ENCODE measurements at places on chromosomes 13 and 19.

- no peak for DNase-seq
Measured at GRCh38 chr19:33545217-33545981, 23.8 kb upstream of the PEPD start.

DNA sequence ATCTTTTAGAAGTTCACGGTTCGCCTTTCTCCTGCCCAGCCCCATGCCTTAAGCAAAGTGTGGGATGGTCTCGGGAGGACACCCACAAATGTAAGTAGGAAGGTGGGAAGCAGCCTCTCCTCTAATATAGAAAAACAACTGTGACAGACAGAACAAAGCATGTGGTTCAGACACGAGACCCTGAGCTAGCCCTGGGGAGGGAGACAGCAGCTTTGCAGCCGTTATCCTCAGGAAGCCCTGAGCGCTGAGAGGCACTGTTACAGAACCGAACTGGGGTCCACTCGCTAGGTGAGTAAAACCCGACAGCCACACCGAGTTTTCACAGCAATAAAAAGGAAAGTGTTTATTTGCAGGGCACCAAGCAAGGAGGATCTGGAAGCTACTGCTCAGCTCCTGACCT is 210.6 kb downstream of the UQCRFS1 start:
- no peak for DNase-seq

- no peak for DNase-seq
Measured at GRCh38 chr13:92346046-92346445, 880.6 kb upstream of the GPC6 start.

DNA sequence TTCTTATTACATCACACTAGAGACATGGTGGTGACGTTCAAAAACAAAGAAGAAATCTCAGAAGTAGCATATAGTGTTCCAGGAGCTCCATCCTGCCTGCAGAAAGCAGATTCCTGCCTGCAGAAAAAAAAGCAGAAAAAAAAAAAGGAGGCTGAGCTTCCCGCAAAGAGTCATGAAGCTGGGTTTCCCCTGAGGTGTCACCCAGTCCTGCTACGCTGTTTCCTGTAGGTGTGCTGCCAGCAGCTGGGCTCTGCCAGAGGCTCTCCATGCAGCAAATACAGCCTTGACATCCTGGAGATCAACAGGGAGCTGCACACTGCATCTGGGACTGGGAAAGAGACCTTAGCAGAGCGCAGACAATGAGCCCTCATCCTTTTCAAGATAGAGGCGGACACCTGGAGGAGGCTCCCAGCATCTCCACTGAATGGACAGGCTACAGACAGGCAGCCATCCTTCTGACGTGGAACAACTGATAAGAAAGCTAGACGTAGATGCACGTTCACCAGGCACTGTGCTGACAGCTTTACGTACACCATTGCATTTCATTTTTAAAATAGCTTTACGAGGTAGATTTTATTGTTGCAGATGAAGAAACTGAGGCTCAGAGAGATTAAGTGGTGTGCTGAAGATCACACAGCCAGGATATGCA is 350.9 kb downstream of the FOXO1 start:
- DNase-seq: no peak

DNA sequence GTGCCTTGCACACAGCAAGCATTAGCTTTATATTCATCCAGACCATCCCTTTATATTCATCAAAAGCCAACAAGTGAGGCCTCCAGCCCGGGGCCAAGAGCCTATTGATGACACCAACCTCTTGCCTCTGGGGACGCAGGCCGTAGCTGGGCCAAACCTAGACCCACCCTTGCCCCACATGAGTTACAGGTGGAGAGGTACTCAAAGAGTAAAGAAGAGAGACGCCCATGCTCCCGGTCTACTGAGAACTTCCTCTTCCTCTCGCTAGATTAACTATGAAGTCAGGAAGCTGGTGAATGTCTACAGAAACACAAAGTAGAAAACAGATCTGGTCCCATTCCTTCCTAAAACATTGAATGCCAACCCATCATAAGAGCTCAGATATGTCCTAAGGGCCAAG is 3.8 kb upstream of the MLNR start:
- no peak for DNase-seq

DNA sequence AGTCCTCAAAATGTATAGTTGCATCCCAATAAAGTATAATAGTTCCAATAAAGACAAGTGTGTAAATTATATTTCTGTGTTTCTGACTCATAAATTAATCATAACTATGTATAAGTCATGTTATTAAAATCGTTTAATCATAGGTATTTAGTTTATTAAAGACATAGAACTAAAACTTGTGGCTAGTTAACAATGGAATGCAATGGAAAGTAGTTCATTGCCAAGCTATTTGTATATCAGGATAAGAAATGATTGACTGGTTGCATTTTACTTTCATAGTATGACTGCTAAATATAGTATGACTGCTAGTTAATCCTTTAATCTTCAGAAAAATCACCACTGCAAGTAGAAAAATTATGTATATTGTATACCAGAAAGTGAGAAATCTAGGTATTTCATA is 16.9 kb downstream of the COG3 start:
- DNase-seq: no peak

DNA sequence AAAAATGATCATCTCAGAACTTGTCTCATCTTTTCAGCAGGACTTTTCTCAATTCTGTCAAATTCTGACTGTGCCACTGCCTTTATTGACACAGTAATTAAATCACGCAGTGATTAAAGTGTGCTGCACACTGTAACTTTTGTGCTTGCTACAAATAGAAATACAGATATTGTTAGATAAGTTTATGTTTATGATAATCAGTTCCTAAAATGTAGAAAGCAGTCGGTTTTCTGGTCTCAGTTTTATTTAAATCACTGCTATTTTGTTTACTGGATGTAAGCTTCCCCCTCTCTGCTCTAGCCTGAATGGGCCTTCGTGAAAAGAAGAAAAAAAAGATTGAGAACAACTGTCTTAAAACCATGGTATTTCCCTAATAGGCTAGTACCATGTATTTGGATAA is 258.8 kb upstream of the STARD13 start:
- no peak for DNase-seq

- DNase-seq: no peak
Measured at GRCh38 chr19:14472202-14472938, 2.8 kb downstream of the PTGER1 start.

DNA sequence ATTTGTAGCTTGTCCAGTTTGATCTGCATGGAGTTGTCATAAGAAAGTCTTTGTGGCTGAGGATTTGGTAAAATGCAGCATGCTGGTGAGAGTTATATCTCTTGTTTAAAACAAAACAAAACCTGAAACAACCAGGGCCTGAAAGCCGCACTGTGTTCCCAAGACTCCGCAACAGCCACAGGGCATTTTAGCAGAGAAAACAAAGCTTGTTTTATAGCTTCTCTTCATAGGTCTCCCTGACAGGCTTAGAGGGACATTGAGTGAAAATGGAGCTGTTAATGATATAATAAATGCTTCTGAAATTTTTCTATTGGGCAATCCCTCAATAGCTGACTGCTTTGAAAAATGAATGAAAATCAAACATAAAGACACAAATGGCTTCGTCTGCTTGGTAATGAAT is 148.7 kb upstream of the RNF113B start:
- no peak for DNase-seq

GRCh38 chr13:112204346-112205327 is 137.7 kb downstream of the SOX1 start:
- no peak for DNase-seq

DNA sequence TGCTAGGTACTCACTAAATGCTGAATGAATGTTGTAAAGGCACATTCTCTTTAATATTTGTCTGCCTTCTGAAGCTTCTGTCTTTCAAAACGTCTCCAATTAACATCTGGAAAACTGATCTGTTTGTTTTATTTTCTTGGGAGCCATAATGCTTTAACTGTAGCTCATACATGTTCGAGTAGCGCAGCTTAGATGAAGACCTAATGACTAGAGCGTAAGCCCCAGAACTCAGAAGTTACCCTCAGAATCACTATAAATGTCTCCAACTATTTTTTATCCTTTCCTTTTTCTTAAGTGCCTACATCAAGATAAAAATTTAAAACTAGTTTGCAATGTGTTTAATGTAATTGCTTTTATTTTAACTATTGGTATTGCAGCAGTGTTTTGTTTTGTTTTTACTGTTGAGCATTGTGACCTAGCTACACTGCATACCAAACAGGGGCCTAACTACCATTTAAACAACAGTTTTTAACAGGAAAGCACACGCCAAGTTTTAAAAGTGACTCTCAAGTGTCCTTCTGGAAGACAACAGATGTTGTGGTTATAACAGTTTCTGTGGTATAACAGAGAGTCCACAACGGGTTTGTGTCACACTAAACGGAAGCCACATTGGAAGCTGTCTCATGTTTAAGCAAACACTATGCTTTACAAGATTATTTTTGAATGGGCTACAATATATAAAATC is 42.0 kb downstream of the MRPL57 start:
- DNase-seq: no peak

GRCh38 chr19:54329476-54330165 is 9.3 kb downstream of the LILRA4 start:
- DNase-seq: no peak

DNA sequence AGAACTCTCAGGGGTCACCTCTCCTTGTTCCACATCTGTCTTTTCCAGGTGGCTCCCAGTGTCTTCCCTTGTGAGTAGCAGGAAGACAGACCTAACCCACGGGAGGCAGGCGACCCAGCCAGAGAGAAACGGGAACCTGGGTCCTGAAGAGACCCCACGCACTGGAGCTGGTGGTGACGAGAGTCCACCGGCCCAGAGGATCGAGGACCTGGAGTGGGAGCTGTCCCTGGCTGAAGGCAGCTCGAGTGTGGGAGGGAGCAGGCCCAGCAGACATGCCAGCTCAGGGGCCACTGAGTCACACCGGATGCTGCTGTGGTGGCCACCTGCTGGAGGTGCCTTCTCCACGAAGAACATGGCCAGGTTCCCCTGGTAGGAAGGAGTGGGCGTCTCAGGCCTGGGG is 66.5 kb upstream of the ATP12A start:
- no peak for DNase-seq

GRCh38 chr13:113880651-113881611 is 17.1 kb upstream of the GAS6 start:
- DNase-seq: no peak

GRCh38 chr19:5071579-5071978 is 102.7 kb downstream of the KDM4B start:
- DNase-seq: no peak

DNA sequence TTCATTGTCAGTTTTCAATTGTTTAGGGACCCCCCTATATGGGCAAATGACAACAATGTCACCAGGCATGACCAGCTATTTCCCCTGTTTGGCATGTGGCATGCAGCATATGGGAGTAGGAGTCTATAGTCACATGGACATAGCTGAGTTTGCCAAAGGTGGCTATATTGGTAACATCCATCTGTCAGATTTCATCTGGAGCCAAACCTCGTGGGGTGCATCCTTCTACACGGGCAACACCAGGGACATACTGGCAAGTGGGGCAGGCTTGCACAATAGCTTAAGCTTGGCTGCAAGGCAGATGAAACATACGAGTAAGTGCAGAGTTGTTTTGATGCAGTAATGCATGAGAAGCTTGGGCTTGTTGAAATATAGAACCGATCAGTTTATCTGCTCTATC is 24.5 kb upstream of the ZNF816 start:
- no peak for DNase-seq

DNA sequence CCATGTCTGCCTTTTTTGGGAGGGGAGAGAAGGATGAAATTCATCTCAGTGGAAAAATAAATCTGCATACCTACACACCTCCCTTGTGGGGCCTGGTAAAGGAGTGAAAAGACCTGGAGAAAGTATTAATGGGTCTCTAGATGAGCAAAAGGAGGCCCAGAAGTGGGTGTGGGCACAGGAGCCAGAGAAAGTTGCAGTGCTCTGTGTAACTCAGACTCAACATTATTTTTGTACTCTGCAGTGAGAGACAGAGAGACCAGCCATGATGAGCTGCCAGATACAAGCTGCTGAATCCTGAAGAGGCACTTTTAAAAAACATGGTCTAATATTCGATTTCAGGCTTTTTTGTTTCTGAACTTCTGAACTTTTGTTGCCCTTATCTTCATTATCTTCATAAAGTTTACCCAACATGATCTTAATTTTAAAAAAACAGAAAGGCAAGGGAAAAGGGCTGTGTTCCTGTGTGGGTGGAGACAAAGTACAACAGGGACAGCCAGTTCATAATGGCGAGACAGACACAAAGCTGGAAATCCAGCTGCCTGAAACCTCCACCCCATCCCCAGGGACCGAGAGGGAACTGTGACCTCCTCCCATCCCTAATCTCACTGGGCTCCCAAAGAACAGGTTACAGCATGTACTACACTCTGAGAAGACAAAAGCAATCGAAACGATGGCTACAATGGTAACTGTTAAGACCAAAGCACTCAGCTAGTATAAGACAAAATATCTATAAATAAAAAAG is 77.2 kb downstream of the KLF12 start:
- DNase-seq: no peak

GRCh38 chr19:4976401-4977298 is 7.7 kb downstream of the KDM4B start:
- peak; percentile 12 for DNase-seq

DNA sequence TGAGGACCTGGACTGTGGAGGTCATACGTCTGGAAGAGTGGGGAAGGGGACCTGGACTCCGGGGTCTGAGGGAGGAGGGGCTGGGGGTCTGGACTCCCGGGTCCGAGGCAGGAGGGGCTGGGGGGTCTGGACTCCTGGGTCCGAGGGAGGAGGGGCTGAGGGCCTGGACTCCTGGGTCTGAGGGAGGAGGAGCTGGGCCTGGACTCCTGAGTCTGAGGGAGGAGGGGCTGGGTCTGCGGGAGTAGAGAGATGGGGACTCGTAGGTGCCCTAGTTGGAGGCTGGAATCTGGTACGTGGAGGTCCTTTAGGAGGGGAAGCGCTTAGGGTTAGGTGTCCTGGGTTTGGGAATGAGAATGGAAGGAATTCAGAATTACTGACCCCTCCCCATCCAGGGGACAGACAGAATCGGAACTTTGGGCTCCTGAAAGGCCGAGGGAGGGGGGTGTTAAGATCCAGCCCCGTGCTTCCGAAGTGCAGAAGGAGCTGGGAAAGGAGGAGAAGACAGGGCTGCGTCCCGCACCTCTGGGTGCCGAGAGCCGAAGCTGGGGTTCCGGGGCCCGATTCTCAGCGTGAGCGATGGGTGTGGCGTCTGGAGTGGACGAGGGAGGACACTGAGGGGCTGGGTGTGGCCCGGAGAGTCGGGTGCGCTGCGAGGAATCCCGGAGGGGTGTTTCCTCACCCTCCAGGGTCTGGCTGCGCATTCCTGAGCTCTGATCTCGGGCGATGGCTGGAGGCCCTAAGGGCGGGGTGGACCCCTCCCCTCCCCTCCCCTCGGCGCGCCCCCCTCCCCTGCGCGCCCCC is 608 bp downstream of the MYADM start:
- no peak for DNase-seq
